ENCODE measurements at places on chromosomes 13 and 19. TPM values are rescaled to one million over a fixed set of nuclear protein-coding genes. Genes with fewer than 3 reads are reported as not detected.

DNA sequence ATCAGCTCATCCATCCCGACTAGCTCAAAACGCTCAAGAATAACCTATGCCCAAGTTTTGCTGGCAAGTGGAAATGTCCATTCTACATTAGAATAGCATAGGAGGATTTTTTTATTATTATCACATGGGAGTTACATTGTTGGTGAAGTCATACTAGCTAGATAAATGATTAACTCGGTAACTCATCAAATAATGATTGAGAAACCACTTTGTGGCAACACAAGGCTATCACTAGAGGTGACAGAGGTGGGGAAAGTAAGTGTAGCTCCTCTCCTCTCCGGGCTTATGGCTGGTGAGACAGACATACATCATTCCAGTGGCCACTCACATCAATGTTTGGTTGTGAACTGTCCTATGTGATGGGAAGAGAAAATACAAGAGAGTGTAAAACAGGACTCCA, 161.6 kb downstream of the ZIC5 start:
- no peak for ATAC-seq

DNA sequence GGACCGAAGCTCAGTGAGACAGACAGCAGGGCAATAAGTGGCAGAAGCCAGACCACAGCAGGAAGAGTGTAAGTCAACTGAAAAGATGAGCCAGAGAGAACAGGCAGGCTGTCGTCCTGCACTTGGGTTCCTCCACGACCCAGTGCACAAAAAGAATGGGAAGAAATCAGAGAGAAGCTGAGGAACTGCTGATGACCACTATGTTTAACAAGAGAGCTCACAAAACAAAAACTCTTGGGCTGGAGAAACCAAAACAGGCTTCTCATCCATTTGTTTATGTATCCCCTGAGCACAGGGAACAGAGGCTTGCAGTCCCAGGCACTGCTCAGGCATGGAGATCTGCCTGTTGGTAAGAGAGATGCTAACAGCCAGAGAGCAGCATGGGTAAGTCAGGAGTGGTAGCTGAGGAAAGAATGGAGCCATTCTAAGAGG, 14.0 kb downstream of the AKAP8L start:
- no peak for ATAC-seq

DNA sequence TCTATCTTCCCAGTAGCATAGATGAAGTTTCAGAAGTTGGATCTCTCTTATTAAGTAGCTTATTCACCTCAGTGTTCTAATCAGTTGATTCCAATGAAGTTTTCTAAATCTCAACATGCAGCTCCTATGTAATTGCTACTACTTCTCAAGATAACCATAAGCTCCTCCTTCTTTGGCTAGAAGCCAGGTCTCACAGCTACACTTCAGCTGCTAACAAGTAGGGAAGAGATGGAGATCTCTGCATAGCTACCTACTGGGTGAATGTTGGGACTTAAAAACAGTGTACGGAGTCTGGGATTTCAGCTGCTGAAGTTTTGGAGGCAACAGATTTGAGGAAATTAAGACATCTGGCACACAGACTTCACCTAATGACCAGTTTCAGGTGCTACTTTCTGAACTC, 661.0 kb downstream of the SLITRK1 start:
- ATAC-seq: no peak

Gene IGSF23
- total RNA-seq: not detected

Gene BTBD2
- 44.0 TPM for total RNA-seq

- no peak for ATAC-seq
Observed at GRCh38 chr19:29724102-29724641, 9.1 kb upstream of the C19orf12 start.

GRCh38 chr19:7751157-7751783, 3.9 kb upstream of the CD209 start:
- no peak for ATAC-seq

DNA sequence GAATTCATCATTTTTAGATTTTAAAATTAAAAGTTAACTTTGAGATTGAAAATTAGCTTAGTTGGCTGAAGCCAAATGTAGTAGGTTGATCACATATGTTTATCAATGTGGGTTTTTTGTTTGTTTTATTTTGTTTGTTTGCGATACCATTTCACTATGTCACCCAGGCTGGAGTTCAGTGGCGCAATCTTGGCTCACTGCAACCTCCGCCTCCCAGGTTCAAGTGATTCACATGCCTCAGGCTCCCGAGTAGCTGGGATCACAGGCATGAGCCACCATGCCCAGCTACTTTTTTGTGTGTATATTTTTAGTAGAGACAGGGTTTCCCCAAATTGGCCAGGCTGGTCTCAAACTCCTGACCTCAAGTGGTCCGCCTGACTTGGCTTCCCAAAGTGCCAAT, 665.7 kb upstream of the SLC10A2 start:
- no peak for ATAC-seq

Gene TMEM59L
- total RNA-seq: 2.6 TPM

DNA sequence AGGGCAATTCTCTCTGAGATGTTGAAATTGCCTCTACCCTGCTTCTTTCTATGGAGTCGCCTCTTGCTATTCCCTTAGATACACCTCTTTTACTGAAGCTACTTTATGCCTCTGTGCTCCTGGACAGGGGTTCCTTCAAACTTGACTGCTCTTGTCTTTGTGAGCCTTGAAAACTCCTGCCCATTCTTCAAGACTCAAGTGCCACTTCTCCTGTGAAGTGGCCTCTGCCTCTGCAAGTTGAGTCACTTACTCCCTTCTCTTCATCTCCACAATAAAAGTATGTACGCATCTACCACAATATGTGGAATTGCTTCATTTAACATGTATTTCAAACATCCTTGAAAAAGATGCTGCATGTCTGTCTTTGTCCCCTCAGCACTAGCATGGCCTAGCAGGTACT, 66.0 kb upstream of the TPP2 start:
- ATAC-seq: no peak

DNA sequence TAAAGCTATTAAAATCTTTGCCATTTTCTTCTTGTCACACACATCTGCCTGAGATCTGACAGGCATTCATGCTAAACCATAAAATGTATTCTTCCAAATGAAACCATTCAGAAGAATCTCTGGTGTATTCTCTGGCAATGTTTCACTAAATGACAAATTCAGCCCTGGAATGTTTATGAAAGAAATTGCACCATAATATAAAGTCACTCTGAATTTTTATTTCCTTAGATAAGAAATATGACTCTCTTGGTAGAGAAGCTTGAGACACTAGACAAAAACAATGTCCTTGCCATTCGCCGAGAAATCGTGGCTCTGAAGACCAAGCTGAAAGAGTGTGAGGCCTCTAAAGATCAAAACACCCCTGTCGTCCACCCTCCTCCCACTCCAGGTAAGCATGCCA, 14.3 kb downstream of the OLFM4 start:
- no peak for ATAC-seq

- no peak for ATAC-seq
Observed at GRCh38 chr13:23984546-23984945, 87.2 kb upstream of the C1QTNF9B start.

GRCh38 chr19:7692417-7693088, 9.4 kb downstream of the FCER2 start:
- ATAC-seq: no peak

GRCh38 chr13:35160896-35161295, 218.8 kb downstream of the NBEA start:
- no peak for ATAC-seq

DNA sequence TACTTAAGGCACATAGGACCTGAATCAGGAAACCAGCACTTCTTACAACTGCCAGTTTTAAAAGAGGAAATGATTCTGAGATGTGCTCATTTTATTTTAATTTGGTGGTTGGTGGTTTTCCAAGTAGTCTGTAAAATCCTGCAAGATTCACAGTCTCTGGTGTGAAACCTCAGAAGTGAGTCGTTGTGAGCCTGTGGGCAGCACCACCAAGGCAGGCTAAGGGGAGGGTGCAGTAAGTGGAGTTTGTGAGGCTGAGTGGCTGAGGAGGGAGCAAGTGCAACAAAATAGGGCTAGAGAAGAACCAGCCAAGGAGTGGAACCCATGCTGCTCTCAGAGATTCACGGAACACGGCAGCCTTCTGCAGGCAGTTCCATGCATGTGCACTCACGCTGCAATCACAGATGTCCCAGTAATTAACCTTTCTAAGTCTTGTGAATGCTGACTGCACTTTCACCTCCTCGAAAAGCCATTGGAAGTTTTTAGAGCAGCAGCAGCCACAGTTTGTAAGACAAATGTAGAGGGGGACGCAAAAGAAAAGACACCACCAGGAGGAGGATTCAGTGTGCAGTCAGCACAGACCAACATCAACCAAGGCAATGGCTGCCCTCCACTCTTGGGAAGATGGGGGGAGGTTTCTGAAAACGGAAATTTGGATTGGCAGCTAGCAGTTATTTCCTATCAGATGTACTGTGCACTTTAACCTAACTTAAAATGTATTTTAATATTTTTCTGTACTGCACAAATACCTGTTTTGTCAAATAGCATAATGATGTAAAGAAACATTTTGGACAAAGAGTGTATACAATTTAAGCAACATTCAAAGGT, 44.9 kb downstream of the ESD start:
- peak; percentile 46 for ATAC-seq

DNA sequence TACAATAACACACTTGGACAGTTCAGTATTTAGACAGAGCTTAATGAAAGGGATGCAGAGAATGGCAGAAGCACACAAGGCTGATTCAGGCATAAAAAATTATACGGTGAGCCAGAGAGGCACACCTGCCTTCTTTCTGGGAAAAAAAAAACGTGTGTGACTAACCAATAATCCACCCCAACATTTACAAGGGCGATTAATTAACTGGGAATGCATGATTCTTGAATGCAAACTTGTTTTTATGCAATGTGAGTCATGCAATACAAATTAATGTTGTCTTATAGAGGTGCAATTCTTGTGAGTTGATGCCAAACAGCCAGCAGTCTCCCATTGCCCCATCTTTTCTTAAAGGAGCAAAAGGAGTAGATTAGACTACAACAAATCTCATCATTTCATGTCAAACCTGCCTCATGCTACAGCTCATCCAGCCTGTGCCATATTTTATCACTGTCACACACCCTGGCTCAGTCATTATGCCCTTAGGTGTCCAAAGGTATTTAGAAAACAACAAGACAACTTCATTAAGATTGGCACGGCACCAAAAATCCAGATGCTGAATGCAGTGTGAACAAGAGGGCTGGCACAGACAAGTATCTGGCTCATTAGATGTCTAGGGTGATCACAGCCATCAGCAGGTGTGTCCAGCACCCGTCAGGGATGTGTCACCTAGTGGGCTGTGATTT, 721.1 kb downstream of the EFNB2 start:
- no peak for ATAC-seq

Gene ONECUT3
- total RNA-seq: not detected

GRCh38 chr19:14530506-14530905, 1.1 kb downstream of the TECR start:
- no peak for ATAC-seq

DNA sequence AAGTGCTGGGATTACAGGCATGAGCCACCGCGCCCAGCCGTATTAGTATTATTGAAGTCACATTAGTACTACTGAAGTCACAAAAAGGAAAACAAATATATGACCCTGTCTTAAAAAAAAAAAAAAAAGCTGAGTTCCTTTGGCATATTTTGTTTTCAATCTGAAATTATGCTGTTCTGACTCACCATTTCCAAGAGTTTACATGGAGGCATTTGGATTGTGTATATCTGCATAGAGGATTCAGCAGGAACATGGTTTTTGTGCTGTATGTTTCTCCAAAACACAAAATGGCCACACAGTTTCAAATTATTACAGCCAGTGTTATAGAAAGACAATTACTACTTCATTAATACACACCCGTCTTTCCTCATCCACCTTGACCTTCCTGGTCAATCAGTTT, 103.5 kb upstream of the TSC22D1 start:
- no peak for ATAC-seq

DNA sequence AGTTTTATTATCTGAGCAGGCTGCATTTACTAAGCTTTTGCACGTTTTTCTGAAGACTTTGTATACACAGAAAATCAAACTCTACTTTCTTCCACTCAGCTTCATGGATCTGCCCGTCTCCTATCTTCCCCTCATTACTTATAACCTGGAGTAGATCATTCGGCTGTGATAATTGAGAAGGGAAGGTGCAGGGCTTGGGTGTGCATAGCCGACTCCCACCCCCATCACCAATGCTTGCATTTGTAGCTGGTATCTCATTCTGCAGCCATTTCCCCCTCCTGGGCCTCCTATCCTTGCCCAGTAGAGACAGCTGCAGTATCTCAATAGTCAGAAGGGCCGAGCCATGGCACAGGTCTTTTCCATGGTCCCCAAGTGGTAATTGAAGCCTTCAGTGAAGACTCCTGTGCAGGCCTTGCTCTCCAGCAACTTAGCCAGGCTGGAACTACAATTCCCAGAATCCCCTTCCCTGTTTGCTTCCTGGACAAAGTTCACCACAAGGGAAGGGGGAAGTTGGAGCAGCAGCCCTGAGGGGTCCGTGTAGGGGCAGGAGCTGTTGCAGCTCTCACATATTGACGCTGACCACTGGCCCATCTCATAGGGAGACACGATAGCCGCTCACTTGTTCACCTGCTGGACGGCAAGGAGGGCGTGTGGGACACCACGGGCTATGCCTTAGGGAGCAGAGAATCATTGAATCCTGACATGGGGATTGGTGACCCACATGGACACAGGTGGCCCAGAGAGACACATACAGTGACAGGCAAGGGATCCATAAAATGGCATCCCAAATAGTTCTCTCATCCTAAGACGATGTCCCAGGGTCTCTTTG, 2.1 kb upstream of the SIGLEC8 start:
- no peak for ATAC-seq

- ATAC-seq: no peak
Observed at GRCh38 chr19:3707868-3708206, 347 bp upstream of the TJP3 start.

DNA sequence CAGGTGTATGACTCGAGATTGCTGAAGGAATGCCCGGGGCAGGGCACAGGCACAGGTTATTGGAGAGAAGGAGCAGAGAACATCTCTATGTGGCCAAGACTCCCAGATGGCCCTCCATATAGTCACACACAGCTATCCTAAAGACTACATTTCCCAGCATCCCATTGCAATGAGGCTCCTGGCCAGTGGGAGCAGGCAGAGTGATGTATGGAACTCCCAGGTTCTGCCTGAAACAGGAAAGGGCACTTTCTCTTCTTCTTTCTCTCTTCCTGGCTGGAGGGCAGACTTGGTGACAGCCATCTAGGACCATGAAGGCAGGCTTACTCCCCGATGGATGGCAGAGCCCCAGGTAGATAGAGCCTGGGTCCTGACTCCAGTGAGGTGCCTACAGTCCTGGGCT, 13.5 kb downstream of the PPP1R13L start:
- ATAC-seq: no peak

DNA sequence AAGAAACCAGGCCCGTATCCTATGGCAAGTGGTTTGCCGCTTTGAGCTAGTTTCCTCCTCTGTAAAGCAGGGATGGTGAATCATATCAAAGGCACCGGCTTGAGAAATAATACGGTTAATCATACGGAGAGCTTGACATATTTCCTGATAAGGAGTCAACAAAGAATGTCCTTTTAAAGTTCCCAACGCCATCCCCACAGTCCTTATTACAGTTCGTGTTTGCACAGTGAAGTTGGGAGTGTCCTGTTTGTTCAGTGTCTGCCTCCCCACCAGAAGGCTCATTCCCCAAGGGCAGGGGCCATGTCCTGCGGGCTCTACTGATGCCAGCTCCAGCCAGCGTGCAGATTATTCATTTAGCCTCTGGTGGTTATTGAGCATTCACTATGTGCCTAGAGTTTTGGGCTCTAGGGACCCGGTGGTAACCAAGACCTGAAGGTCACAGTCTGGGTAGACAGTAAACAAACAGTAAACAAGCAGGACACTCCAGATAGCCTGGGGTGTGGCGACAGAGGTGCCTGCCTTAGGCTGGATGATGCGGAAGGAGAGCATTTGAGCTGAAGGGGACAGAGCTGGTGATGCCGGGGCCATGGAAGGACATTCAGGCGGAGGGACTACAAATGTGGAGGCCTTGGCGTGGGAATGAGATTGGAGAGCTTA, 6.3 kb downstream of the GRAMD1A start:
- ATAC-seq: no peak

Data from gastroesophageal sphincter (tissue), 4 donors.